ENCODE measurements at places on chromosomes 16 and 17. TPM values are rescaled to one million over a fixed set of nuclear protein-coding genes. Genes with fewer than 3 reads are reported as not detected.

The JUP gene
- total RNA-seq, result 195 TPM

The FAM20A gene
- 13.7 TPM for total RNA-seq

The EVI2B gene
- not detected for total RNA-seq

The DNAI2 gene
- total RNA-seq, result not detected
